Activated T-helper 2 cell treated with anti-CD3 and anti-CD28 coated beads, Interferon-gamma antibody, Interleukin-2, Interleukin-4, amounts not matched to agents 10 μg/mL and 5 μg/mL and 100 μg/mL, durations not matched to agents 14 hours and 24 hours and 36 hours (primary cell): ENCODE measurements at places on chromosomes 5 and 9. TPM values are rescaled to one million over a fixed set of nuclear protein-coding genes. Genes with fewer than 3 reads are reported as not detected.

- DNase-seq = no peak
These were observed 6.8 kb upstream of the SUSD3 start for GRCh38 chr9:93051680-93052089.

- DNase-seq = no peak
These were observed 178.8 kb downstream of the GAPVD1 start for GRCh38 chr9:125440411-125440810.

DNA sequence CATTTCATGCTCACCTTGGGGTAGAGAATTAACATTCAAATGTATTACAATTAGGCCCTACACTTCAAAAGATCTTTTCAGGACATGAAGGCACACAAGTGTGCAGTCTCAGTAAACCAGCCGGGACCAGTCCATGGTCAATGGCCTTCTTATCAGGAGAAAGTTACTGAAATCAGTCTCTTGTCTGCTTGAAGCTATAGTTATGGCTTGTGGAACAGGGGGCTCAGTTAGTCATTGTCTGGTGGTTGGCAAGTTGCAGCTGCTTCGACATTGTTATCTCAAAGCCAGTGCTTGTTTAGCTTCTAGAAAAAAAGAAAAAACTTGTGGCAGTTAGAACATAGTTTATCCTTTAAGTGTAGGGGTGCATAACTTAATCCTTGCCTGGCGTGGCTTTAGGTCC is 213.1 kb upstream of the ACO1 start:
- DNase-seq = no peak

ADAMTS13 gene
- 1.5 and 1.6 TPM in 2 replicates for total RNA-seq

GRCh38 chr9:106859957-106860720 is 2.8 kb upstream of the ZNF462 start:
- no peak for DNase-seq

ANKRD31 gene
- total RNA-seq = 0.11 and 0.28 TPM in 2 replicates

PLAC8L1 gene
- total RNA-seq = 0.71 and 0.74 TPM in 2 replicates

GRCh38 chr9:35605351-35606137 is 482 bp downstream of the TESK1 start:
- peak; percentile 38 for DNase-seq

PCDHA10 gene
- total RNA-seq = not detected in 2 replicates

SLCO6A1 gene
- not detected in 2 replicates for total RNA-seq

- no peak for DNase-seq
These were observed 1082.5 kb upstream of the WWC1 start for GRCh38 chr5:167208911-167209310.

INSYN2B gene
- total RNA-seq = not detected in 2 replicates

C5orf34 gene
- total RNA-seq = 6.3 and 8.3 TPM in 2 replicates

DNA sequence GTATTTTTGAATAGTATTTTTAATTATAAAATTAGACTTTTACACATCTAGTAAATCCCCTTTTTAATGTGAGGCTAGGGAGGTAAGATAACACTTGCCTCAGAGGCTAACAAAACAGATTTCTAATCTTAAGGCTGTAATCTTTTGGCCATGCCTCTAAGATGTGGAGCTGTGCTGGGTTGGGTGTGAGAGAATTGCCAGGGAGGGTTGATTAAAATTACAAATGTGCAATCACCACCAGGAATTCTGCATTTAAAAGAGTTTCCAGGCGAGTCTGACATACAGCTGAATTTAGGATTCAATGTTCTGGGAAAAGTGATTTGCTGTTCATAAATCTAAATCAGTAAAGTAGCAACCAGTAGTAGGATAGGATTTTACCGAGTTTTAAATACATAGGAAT is 73.3 kb downstream of the NUDT12 start:
- DNase-seq = no peak

OLFML2A gene
- 0.11 TPM in 1 of 2 replicates, not detected in the other for total RNA-seq

DNA sequence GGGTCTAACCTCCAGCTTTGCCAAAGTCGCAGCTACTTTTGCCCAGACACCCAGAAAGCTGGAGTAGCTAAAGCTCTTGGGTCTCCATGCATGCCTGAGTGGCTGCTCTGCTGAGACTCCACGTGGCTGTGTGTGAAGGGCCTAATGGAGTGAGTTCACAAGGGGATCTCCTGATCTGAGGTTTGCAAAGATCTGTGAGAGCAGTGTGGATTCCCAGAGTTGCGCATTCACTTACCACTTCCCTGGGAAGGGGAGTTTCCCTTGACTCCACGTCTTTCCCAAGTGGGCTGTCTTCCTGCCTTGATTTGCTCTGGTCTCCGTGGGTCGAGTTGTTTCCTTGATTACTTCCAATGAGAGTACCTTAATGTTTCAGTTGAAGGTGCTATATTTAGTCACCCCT is 17.6 kb upstream of the CDKN2B start:
- DNase-seq = no peak

- DNase-seq = no peak
These were observed 132.7 kb upstream of the POU5F2 start for GRCh38 chr5:93874080-93874479.

DNA sequence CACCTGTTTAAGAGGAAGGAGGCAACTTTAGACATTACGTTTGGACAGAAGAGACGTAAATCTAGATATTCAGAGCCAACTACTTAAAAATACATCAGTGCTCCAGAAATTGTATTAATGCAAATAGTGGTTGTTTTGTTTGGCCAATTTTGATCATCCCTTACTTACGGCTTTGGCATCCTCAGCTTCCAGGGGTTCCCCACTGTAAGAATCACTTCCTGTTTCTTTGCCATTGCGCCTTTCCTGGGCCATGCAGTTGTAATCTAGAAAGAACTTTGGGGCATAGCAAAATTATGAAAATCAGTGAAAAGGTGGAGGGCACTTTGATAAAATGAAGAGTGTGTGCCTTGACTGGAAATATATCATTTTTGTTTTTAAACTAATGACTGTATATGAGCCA is 537.2 kb upstream of the TLE4 start:
- DNase-seq = no peak

DNA sequence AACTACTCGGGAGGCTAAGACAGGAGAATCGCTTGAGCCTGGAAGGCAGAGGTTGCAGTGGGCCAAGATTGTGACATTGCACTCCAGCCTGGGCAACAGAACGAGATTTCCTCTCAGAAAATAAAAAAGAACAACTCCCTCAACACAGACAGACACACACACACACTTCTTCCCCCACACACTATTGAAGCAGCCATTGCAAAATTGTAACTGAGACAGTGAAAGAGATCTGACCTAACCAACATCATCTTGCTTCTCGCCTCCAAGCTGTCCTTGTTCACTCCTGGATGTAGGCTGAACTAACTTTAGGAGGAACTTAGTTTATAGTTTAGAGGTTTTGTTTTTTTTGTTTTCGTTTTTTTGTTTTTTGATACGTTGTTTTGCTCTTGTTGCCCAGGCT is 13.0 kb upstream of the PLIN2 start:
- DNase-seq = no peak

OR2V2 gene
- total RNA-seq = not detected in 2 replicates

DNA sequence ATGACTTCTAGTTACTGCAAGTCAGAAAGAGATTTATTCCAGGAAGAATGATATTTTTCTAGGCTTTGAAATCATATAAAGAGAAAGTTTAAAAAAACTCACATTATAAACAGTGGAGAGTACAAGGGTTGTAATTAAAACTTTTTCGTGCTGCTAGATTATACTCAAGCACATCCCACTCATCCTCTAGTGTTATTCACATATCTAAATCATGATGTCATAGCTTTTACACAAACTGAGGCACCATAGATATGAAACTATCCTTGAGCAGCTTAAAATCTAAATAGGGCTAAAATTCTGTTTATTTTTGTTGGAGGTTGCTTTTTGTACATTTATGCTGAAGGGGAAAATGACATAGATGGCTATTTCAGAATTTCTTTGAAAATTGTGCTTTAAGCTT is 30.0 kb downstream of the TENT2 start:
- no peak for DNase-seq

- no peak for DNase-seq
These were observed 182.2 kb upstream of the TARS1 start for GRCh38 chr5:33258553-33258952.

- no peak for DNase-seq
These were observed 21.3 kb downstream of the MSX2 start for GRCh38 chr5:174745590-174746103.

- DNase-seq = no peak
These were observed 12.2 kb upstream of the TEX48 start for GRCh38 chr9:114694146-114694545.

DNA sequence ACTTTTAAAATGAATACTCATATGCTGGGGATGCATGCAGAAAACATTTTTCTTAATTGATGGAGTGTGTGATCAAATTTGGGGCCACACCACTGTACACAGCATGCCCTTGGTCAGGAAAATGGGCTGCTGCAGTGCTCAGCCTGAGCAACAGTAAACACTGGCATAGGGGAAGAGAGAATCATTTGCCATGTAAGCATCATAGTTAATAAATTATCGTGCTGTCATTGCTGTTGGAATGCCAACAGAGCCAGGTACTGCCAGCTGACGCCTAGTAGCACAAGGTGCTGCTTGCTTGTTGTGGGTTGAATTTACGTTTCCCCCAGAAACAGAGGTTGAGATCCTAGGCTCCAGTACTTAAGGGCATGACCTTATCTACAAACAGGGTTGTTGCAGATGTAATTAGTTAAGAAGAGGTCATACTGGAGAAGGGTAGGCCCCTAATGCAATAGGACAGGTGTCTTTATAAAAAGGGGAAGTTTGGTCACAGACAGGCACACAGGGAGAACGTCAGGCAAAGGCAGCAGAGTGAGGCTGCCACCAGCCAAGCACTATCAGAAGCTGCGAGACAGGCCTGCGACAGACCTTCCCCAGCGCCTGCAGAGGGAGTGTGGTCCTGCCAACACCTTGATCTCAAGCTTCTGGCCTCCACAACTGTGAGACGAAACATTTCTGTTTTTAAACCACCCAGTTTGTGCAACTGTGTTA is 25.3 kb downstream of the DAP start:
- DNase-seq = no peak

- no peak for DNase-seq
These were observed 41.8 kb downstream of the CAMSAP1 start for GRCh38 chr9:135865531-135865930.

DNA sequence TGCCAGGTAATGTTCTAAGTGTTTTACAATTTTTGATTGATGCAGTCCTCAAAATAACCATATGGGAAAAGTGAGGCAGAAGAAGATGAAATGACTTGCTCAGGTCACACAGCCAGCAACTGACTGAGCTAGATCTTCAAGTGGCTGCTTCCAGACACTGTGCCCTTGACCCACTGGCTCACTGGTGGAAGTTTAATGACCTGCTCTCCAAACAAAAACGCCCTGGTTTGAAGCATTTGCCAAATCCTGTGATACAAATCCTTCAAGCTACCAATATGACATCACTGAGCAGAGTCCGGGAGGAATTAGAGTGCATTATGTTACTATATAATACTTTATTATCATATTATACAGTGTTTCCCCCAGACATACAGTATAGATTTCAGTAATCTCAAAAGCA is 459.4 kb downstream of the GADD45G start:
- no peak for DNase-seq

GRCh38 chr5:58156973-58157701 is 302.7 kb downstream of the PLK2 start:
- DNase-seq = no peak

DNA sequence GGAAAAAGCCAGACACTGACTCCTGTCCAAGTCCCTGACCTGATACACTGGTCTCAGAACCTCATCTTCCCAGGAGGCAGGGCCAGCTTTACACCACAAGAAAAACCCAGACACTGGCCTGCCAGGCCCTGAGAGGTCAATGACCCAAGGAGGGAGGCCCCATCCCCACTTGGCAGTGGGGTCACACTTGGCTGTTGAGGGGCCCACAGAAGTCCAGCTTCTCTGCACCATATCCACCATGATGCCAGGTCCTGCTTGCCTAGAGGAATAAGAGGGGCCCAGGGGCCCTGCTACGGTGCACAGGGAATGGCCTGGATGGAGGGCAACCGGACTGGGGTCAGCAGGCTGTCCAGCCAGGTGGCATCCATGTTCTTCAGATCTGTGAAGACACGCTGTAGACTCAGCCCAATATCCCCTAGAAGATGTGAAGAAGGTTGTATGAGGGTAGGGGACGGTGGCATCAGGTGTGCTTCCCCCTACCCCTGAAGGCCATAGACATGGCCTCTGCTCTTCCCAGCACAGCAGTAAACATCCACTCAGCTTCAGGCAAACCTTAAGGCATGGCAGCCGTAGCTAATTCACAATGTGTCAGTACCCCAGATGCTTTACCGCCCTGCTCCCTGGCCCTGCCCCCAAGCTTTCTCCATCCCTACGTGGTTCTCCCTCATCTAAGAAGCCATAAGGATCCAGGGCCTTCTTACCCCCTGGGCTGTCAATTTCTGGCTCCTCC is 6.7 kb downstream of the IRF1 start:
- no peak for DNase-seq

DNA sequence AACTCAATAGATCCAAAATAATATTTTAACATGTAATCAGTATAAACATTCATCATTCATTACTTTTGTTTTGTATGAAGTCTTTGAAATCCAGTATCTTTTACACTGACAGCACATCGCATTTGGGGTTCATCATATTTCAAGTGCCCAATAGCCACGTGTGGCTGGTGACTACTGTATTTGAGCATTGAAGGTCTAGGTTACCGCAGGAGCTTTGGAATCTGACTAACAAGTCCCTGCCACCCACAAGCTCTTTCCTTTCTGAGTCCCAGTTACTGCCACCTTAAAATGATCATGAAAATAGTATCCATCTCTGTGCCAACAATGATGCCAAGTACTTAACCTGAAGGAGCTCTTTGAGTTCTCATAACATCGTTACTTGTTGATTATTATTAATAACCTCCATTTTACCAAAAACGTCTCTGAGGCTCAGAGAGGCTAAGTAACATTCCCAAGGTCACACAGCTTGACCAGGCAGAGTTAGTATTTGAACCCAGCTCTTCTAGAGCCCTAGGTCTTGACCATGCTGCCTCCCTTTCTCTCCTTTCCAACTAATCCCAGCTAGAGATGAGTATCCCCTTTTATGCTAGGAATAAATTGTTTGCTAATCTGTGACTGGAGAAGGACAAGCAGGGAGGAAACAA is 24.2 kb downstream of the ARHGEF37 start:
- no peak for DNase-seq

TSSK1B gene
- total RNA-seq = not detected in 2 replicates

DNA sequence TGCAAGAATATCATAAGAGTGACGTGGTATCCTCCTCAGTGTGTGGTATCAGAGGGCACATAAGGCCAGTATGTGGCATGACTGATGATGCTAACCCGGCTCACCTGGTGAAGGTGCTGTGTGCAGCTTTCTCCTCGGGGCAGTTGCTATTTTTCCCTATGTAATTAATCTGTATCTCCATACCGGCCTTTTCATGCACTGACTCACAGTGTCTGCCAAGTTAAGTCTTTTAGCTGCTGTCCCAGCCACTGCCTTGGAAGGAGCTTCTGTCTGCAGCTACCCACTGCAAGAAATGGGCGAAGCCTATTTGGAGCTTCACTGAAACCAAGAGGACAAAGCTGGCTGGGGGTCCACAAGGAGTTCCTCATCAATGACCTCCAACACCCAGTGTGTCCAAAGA is 46.0 kb downstream of the NXNL2 start:
- DNase-seq = no peak

GRCh38 chr5:38563624-38564023 is 7.2 kb upstream of the LIFR start:
- no peak for DNase-seq

GRCh38 chr5:38806775-38807258 is 39.0 kb upstream of the OSMR start:
- no peak for DNase-seq

HACD4 gene
- 2.2 and 2.4 TPM in 2 replicates for total RNA-seq

CEP72 gene
- 29.6 and 30.2 TPM in 2 replicates for total RNA-seq
